ENCODE measurements at places on chromosomes 11 and 22.

GRCh38 chr11:17272801-17273200 is 3.7 kb upstream of the NUCB2 start:
- no peak for DNase-seq

GRCh38 chr11:13140873-13141655 is 131.9 kb downstream of the RASSF10 start:
- DNase-seq = no peak

DNA sequence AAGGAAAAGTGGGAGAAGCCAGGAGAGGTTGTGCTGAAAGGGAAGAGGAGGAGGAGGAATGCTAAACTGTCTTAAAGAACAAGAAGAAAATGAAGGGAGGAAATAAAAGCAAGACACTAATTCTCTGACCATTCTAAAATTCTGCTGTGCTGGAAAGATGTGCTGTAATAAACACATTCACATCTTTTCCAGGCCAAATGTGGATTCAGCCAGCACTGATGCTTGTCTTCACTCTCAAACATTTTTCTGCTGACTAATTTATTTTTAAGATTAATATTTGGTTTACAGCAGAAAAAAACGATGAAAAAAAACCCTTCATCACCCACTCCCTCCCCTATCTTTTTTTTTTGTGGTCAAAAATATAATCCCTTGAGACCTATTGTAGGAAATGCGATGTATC is 223.6 kb downstream of the SWAP70 start:
- DNase-seq = no peak

- no peak for DNase-seq
Measured at GRCh38 chr11:120689596-120690275, 178.2 kb downstream of the GRIK4 start.

GRCh38 chr11:20355221-20356219 is 8.0 kb upstream of the HTATIP2 start:
- peak; percentile 60 for DNase-seq

DNA sequence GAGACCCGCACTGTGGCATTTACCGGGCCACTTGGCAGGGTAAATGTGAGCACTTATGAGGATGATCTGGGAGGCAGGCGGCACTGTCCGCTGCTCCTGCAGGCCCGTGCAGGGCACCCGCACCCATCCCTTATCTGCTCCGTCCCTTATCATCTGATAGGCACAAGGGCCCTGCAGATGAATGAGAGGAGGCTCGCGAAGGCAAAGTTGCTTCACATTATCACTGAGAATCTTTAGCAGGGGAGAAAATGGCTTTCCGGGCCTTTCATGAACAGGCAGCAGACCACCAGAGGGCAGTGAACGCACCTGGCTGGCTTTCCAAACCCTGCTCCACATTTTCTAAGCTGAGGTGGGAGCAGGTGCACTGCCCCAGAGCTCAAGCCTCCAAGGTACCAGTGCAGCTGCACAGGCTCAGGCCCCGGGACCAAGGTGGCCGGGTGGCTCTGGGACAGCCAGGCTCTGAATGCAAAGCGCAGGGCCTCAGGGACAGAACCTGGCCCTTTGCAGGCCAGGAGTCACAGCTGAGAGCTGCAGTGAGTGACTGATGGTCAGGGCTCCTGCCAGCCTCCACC is 165.6 kb downstream of the SHANK2 start:
- DNase-seq = no peak

GRCh38 chr11:7462706-7463105 is 22.6 kb upstream of the OLFML1 start:
- DNase-seq = no peak

GRCh38 chr11:70112017-70112434 is 33.9 kb downstream of the ANO1 start:
- DNase-seq = no peak

DNA sequence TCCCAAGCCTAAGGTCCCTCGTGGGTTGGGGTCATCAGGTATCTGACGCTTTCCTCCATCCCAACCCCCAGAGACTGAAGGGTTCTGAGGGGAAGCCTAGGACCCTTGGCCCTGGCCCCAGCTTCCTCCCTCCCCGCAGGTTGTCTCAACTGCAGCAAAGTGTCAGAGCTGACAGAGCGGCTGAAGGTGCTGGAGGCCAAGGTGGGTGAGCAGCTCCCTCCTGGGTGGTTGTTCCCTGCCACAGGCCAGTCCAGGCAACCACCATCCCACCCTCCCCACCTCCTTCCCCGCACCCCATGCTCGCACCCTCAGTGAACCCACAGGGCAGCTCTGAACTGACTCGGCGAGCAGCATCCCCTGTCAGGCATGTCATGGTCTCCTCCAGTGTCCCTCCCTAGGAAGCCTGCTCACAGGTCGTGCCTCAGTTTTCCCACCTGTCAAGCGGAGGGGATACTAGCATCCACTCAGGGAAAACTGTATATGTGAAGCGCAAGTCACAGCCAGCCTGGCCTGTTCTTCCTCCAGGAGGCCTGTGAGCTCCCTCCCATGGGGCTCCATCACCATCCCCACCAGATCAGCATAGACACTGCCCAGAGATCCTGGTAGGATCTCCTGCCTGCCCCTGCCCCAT is 20.8 kb downstream of the EMID1 start:
- no peak for DNase-seq

- DNase-seq = no peak
Measured at GRCh38 chr22:31574055-31574670, 77.8 kb downstream of the SFI1 start.

- DNase-seq = no peak
Measured at GRCh38 chr11:130449310-130449990, 1.0 kb downstream of the ADAMTS15 start.

GRCh38 chr22:26597026-26597425 is 7.1 kb upstream of the TPST2 start:
- no peak for DNase-seq

DNA sequence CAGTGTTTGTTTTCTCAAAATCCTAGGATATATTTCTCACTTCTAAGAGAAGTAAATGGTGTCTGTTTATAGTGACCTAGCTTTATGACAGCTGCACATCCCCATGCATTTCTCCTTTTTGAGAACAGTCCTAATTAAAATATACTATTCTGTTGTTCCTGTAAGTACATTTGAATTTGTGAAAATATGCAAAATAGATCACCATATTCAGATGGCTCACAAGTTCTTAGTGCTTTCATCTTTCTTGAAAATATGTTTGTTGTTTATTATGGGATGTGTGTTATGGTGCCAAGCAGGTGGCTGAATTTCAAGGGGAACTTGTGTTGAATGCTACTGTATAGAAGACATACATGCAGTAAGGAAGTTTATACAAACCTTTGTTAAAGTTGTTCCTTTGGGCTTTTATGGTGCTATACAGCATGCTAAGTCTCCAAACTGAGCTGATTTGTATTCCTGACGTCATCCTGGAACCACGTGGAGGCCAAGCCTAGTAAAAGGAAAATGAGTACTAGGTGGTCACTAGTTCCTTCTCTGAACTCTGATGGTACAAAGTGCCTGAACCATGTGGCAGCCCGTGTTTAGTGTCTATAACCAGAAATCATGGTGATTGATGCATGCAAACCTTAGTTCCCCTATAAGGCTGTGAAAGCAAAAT is 7.8 kb upstream of the VSTM5 start:
- no peak for DNase-seq

- DNase-seq = no peak
Measured at GRCh38 chr11:99884750-99885149, 802.3 kb upstream of the ARHGAP42 start.

DNA sequence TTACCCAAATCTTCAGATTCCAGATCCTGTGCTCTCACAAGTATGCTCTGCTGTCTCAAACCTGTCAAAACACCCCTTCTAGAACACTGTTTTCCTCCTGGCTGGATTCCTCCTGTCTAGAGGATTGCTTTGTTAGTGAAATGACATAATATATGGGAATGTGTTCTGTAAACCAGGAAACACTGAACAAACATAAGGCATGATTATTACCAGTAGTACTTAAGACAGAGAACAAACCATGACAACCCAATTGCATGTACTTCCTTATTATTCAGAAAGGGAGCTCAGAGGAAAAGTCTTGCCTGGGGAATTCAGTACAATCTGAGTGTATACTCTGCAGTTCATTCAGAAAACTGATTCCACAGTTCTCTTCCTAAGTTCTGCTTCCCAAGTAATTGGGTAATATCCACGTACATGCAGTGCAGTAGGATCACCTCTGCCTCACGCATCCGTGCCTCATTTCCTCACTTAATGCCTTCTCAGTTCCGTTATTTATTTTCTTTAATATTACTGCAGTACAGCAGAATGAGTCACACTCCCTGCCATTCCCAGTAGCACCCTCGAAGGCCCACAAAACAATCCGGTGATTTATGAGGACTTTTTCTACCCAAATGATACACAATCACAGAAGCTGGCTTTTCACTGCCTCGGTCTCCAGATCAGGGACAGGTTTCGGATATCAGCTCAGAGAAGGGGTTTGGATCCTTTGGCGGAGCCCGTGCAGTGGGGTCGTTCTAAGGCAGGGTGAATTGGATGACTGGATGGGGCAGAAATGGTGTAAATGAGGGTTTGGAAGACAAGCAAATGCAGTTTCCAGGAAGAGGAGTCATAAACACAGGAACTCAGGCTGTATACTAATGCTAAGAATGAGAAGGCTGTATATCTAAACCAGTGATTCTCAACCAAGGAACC is 896.9 kb downstream of the KCNA4 start:
- DNase-seq = no peak

DNA sequence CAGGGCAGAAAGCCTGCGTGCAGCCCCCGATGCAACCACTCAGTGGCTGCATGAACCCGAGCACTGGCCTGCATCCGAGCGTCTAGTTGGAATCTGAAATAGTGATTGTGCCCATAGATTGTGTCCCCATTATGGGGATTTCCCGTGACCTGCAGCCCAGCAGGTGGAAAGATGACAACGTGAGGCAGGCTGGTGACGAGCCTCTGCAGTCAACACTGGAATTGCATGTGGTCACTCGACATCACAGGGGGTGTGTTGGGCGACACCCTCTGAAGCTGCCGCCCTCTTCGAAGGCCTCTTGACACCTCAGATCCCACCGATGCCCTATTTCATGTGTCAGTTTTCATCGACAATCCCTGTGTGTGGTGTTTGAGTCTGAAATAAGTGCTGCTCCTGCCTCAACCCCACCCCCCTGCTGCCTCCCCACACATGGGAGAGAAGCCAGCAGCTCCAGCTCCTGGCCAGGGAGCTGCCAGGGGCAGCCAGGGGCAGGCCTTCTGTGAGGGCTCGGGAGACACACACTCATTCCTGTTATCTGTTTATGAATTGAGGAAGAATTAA is 172.0 kb upstream of the B3GAT1 start:
- no peak for DNase-seq

DNA sequence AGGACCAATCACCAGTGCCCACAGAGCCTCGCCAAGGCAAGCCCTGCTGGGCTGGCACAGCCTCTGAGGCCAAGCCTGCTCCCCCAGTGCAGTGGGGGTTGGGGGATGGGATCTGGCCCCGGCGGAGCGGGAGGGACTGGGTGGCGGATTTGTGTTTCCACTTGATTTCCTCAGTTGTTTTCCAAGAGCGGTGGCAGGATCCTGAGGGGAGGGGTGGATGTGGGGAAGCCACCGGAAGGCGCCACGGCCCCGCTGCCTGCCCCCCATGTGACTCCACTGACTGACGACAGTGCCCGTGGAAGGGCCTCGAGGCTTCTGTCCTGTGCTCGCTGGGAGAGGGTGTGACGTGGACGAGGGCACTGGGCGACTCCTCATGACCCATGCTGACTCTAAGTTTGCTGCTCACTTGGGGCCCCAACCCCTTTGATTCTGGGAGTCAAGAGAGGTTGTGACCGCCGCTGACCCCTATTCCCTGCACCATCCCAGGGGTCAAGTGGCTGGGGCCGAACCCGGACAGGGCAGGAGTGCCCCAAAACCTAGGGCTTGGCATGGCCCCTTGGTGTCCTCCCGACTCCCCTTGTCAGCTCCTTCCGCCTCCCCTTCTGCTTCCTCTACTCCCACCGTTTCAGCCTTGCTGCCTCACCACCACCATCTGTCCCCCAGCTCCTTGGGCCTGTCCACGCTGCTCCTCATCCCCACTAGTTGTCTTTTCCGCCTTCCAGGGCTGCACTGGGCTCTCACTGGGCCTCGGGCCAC is 23.5 kb upstream of the PICK1 start:
- no peak for DNase-seq

- no peak for DNase-seq
Measured at GRCh38 chr22:36466258-36466657, 15.2 kb downstream of the TXN2 start.

- no peak for DNase-seq
Measured at GRCh38 chr11:64656862-64657261, 65.8 kb downstream of the SLC22A12 start.

GRCh38 chr11:4090258-4090657 is 4.3 kb upstream of the RRM1 start:
- no peak for DNase-seq

DNA sequence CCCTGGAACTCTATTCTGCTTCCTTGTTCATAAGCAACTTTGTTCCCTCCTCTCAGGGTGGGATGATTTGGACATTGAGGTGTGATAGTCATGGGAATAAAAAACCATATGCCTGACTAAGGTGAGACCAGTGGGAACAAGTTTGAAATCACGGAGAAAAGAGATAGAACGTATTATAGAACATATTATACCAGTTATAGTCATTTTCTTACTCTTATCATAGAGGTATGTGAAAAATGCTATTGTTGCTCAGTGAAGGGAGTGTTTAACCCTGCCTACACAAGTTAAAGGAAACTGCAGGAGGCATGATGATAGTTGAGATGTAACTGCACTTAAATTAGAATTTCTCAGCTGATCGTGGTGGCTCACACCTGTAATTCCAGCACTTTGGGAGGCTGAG is 15.5 kb downstream of the OR6Q1 start:
- DNase-seq = no peak

DNA sequence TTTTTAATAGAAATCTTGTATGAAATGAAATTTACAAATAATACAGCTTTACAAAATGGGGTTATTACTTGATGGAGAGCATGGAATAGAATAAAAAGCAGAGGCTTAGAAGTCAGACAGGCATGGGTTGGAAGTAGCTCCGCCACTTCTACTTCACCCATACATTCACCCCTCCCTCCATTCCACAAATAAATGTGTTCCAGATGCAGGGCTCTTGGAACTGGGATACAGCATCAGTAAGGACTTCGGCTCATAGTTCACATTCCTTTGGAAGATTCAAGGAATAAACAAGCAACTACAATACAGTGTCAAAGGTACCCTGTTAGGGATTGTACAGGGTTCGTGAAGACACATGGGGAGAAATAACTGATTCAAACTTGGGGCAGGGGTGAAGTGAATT is 156.8 kb downstream of the WNT11 start:
- DNase-seq = no peak

DNA sequence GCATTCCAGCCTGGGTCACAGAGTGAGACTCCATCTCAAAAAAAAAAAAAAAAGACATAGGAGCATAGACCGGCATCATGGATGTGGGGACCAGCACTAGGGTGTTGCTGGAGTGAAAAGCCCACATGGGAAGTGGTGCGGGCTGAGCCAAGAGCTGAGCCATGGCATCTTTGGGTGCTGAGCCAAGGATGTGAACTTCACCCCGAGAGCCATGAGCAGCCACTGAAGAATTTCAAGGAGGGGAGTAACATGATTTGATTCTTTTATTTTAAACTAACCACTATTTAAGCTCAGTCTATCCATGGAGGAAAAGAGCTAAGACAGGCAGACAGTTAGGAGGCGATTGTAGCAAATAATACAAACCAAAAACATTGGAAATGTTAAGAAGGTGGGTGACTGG is 57.4 kb downstream of the AHNAK start:
- no peak for DNase-seq

Measured in HAP-1 (cell line).